T-helper 2 cell (primary cell): ENCODE measurements at places on chromosomes 3 and 15.

DNA sequence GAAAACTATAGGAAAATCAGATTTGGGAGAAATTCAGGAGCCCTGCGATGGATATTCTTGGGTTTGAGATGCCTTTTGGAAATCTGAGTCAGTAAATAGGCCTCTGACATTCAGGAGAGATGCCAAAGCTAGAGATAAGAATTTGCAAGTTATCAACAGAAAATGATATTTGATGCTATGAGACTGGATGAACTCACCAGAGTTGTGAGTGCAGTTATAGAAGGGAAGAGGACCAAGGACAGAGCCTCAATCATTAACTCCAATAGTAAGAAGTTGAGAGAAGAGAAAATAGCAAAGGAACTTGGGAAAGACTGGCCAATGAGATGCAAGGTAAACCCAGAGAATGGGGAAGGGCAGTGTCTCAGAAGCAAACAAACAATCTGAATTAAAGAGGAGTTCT lies 7.9 kb upstream of the ANO10 start:
- no peak for DNase-seq

GRCh38 chr3:144809380-144809779 lies 837.8 kb downstream of the DIPK2A start:
- no peak for DNase-seq

GRCh38 chr15:69067296-69067695 lies 52.8 kb downstream of the NOX5 start:
- DNase-seq, result no peak

DNA sequence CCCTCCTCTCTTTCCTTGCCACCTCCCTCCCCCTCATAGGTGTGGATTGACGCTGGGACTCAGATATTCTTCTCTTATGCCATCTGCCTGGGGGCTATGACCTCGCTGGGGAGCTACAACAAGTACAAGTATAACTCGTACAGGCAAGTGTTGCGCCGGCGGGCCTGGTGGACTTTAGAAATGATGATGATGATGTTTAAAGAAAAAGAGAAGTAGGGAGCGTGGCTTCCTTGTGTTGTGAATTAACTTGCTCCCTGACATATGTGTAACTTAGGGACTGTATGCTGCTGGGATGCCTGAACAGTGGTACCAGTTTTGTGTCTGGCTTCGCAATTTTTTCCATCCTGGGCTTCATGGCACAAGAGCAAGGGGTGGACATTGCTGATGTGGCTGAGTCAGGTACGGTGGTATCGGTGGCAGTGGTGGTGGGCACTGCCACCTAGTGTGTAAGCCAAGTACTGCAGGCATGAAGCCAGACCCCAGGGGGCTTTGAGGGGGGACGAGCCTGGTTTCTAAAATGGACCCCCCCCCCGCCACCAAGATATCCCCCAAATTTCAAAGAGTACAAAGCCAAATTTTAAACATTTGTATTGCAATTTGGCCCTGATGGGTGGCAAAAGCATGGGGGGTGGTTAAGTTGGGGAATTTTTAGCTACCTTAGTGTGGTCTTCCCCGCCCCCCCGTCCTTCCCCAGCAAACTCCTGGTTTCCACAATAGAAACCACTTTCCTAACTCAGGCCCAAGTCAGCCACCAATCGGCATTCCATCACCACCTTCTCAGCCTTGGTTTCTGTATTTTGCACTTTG lies 65.6 kb downstream of the SLC6A6 start:
- DNase-seq, result peak; percentile 20

DNA sequence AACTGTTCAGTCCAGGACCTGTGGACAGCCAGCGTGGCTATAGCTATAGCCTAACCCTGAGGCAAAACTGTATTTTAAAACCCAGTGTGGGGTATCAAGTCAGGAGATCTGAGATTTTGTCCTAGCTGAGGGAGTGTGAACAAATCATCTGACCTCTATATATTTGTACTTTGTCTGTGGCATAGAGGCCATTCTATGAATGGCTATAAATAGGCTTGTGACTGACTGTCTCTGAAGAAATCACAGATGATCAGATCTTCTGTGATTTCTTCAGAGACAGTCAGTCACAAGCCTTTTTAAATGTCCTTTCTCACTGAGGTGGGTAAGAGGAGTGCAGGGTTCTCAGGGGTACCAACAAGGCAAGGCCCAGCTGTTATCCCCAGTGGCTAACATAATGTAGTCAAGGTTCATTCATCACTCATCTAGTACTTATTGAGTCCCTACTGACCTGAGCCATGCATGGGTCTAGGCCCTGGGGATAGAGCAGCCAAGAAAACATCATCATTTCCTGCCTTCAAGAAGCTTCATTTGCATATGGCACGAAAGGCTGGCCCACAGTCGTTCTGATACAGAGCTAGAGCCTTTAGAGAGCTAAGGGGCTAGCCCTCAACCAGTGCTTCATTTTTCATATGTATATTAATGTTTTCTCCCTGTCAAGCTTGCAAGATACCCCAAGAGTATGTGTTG lies 53.3 kb downstream of the TIPARP start:
- DNase-seq, result no peak

GRCh38 chr3:194824701-194825111 lies 139.0 kb downstream of the FAM43A start:
- no peak for DNase-seq

- no peak for DNase-seq
Measured at GRCh38 chr15:90837094-90837493, 31.3 kb upstream of the FURIN start.

DNA sequence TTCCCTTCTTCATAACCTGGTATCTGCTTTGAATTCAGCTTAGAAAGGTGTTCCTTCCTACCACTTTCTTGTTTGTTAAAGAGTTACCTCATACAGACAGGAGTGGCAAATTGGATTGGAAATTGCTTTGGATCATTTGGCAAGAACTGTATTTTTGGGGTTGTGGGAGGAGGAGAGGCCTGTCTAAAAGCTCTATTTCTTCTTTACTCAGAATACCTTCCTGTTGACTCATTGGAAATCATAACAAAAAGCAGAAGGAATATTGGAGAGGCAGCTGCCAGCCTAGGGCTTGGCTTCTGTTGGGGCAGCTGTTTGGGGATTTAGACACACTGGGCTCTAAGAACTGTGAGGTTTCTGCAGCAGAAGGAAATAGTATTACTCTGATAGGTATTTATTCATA lies 14.2 kb downstream of the IQGAP1 start:
- no peak for DNase-seq

DNA sequence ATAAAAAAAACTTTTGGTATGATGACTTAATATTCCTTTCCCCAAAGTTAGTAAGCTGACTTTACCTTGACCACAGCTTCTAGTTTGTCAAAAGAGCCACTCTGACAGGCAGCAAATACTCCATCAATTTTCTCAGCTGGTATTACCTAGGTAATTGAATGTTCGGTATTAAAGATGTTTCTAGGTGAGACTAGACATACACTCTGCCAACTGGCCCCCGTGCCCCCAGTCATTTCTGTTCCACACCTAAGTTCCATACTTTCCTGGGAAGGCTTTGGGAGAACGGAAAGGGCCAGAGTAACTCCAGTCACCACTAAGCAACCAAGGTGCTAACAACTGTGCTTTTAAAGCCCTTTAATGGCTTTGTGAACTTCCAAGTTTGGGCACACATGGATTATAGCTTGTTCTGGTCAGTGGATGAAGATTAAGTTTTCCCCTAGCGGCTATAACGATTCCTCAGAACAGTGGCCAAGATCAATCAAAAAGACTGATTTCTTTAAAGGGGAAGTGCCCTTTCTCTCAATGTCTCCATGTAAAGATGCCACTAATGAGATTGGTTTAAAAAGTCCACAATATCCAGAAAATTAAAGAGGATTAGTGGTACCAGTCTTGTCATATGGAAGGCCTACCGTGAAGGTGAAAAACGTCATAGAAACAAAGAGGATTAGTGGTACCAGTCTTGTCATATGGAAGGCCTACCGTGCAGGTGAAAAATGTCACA lies 7.0 kb downstream of the EIF4A2 start:
- no peak for DNase-seq

GRCh38 chr15:85875756-85876155 lies 81.0 kb upstream of the KLHL25 start:
- no peak for DNase-seq

- no peak for DNase-seq
Measured at GRCh38 chr15:45138814-45139765, 9.3 kb downstream of the DUOX1 start.

GRCh38 chr3:102258666-102259227 lies 176.1 kb upstream of the ZPLD1 start:
- no peak for DNase-seq

GRCh38 chr15:82803793-82804574 lies 1.9 kb downstream of the FSD2 start:
- no peak for DNase-seq

- no peak for DNase-seq
Measured at GRCh38 chr3:21750831-21751391, at the start of gene ZNF385D. Gene ZNF385D (minus strand): TSS chr3:21751210. CDS start chr3:21750916, 294 bp downstream.

DNA sequence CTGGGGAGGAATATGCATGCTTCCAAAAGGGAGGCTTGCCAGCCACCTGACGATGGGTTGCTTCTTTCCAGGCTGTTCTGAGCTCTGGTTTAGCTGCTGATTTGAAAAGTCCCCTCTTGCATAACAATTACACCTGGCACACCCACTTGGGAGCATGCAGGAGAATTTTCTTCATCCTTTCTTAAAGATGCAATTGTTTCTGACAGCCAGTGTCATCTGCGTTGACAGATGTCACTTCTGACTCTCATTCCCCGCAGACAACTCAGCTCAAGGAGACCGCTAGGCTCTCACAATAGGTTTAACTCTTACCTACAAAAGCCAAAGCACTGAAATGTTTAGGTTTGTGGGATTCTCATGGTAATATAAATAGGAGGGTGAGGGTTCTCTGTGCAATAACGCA lies 185.6 kb upstream of the SYNPR start:
- DNase-seq, result no peak

GRCh38 chr15:79689030-79689429 lies 207.8 kb downstream of the MTHFS start:
- no peak for DNase-seq

DNA sequence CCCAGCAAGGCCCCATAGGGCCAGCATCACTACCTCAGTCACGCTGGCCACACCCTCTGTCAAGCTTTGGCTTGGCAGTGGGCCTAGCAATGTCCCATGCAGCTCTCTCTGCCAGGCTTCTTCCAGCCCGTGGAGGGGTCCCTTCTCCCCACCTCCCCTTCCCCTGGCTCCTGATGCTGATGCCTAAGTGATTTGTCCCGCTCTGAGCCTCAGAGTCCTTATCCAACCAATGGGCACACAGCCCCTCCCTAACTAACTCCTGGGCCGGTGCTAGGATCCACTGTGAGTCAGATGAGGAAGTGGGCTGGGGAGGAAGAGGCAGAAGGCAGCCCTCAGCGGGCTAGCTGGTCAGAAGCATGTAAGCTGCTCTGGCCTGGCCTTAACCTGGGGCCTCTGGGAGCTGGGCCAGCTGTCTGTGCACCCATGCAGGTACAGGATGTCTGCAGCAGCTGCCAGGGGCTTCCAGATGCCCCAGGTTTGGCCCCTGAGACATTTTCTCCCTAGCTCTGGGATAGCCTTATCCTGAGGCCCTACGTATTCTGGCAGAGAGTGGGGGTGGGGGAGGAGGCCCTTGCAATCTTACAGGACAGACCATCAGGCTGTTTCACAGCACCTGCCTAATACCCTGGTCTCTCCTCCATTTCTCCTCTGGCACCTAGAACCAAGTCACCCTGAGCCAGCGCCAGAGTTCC lies 740 bp upstream of the ZBTB47 start:
- no peak for DNase-seq

GRCh38 chr3:81695302-81695701 lies 66.1 kb downstream of the GBE1 start:
- no peak for DNase-seq

GRCh38 chr3:64773137-64773536 lies 85.3 kb upstream of the ADAMTS9 start:
- no peak for DNase-seq

- DNase-seq, result no peak
Measured at GRCh38 chr3:98914210-98915080, 12.9 kb upstream of the DCBLD2 start.

DNA sequence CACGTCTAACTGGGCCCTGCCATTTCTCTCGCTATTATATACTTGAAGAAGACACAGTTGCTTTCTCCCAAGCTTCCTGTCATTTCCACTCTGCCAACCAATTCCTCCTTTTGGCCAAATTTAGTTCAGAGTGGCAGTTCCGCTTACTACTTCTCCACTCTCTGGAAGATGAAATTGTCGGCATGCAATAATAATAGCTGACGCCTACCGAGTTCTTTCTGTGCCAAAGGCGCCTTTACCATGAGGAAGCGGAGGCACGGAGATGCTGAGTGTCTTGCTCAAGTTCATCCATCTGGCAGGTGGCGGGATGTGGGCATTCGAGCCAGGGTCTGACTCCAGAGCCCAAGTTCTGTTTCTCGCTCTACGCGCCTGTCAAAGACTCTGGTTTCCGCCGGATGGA lies 14.6 kb upstream of the NRROS start:
- no peak for DNase-seq

DNA sequence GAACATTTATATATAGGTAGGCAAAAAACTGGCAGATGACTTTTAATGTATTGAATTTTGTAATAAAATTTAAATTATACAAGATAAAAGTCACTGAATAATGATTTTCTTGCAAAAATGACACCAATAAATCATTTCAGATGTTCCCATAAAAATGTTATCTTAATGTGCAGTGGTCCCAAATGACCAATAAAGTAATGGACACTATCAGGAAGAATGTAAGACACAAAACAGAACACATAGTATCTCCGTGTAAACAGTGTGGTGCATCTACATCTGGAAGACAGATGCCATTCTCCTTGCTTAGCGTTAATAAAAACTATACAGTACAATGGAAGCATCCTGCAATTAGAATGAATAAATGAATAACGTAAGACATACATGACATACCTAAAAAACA lies 41.5 kb downstream of the FGF7 start:
- DNase-seq, result no peak

- no peak for DNase-seq
Measured at GRCh38 chr15:52495125-52495524, 33.6 kb downstream of the MYO5A start.

DNA sequence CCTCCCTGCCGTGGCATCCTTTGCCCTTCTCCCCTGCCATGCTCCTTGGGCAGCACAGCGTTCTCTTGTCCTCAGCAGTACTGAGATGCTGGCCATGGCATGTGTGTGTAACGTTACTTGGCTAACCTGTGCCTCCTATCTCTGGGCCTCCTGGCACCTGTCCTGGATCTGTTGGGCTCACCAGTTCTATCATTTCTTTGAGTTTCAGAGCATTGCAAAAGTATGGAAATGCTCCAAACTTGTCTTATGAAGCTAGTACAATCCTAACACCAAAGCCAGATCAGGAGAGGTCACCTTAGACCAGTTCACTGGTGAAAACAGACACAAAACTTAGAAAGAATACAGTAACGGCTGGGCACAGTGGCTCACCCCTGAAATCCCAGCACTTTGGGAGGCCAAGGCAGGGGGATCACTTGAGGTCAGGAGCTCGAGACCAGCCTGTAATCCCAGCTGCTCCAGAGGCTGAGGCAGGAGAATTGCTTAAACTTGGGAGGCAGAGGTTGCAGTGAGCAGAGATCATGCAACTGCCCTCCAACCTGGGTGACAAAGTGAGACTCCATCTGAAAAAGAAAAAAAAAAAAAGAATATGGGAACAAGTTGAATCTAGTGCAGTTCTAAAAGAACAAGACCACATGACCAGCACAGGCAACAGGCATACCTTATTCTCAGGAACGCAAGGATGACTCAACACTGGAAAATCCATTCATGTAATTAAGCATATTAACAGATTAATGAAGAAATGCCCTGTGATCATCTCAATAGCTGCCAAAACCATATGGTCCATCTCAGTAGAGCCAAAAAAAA lies 62.4 kb upstream of the TRPM1 start:
- no peak for DNase-seq

GRCh38 chr15:62219799-62220198 lies 54.7 kb upstream of the C2CD4B start:
- no peak for DNase-seq

- DNase-seq, result no peak
Measured at GRCh38 chr3:49940667-49941249, 808 bp downstream of the RBM6 start.

- DNase-seq, result no peak
Measured at GRCh38 chr15:72404356-72404755, 6.3 kb downstream of the TMEM202 start.
